ENCODE measurements at places on chromosomes 16 and 17.

GRCh38 chr17:27622986-27623385, 8.0 kb upstream of the LGALS9 start:
- DNase-seq = no peak

DNA sequence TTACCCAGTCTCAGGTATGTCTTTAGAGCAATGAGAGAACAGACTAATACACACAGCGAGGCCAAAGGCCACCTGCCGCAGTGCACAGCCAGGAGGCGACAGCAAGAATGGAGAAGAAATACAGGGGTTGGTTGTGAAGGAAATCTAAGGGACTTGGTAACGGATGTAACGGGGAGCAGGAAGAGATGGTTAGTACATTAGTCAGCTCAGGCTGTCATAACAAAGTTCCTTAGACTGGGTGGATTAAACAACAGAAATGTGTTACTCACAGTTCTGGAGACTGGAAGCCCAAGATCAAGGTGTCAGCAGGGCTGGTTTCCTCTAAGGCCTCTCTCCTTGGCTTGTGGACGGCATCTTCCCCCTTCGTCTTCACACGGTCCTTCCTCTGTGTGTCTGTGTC, 47.1 kb downstream of the TVP23C start:
- no peak for DNase-seq

DNA sequence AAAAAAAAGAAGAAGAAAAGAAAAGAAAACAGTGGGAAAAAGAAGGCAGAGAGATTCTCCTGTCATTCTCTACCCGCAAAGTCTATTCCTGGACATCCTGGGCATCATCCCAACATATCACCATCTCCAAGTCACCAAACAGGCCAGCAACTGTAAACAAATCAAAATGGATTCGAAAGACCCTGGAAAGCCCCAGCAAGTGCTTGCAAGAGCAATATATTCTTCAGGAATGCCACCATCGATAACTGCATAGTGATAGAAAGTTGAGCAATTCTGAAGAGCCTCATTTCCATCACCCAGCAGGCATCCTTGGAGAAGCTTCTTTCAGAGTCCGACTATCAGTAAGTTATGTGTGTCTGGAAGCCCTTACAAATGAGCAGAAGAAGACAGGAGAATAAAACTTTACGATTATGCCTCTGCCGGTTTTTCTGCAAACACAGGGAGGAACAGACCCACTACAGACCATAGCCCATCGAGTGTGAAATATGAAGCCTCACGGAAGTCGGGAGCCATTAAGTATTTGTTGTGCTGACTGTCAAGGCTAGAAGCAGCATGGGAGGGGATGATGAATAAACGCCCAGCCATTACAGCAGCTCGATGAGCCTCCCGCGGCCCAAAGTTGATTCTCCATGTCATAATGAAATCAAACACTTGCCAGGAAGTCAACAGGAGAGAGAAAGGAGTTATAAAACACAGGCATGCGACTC, 64.5 kb upstream of the SEC14L1 start:
- DNase-seq = no peak

GRCh38 chr16:5027575-5028235, 6.0 kb downstream of the NAGPA start:
- DNase-seq = no peak

GRCh38 chr17:82743344-82744219, 8.2 kb downstream of the FN3K start:
- no peak for DNase-seq

GRCh38 chr17:47997586-47997985, 26.7 kb downstream of the CDK5RAP3 start:
- no peak for DNase-seq

GRCh38 chr17:27457731-27458523, 1.7 kb downstream of the KSR1 start:
- no peak for DNase-seq

- no peak for DNase-seq
Measured at GRCh38 chr16:50400967-50401348, 32.2 kb upstream of the BRD7 start.

DNA sequence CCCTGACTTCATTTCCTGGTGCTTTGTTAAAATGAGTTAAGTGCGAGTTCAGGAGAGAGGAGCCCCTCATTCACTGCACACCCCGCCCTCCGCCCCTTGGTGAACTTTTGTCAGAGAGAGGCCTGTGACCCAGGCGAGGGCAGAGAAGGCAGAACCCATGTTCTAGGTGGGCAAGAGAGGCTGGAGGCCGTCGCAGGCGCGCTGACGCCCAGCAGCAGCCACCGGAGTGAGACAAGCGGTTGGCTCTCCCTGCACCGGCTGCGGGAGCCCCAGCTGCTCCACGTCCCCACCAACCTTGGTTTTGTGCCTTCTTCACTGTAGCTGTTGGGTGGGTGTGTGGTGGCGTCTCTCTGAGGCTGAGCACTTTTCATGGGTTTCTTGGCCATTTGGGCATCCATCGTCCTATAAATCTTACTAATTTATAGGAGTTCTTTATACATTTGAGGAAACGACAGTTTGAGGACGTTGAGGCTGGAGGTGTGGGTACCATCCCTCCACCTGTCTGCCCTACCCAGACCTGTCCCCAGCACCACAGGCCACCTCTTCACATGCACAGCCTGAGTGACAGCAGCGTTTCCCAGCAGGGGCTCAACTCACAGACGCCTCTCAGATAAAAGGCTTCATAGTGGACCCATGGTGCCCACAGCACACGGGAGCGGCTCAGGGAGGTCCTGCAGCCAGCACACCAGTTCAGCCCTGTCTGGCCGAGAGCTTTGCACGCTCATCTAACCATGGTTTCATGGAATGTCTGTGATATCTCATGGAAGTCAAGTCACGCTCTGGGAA, 45.2 kb upstream of the CBFA2T3 start:
- DNase-seq = no peak

- DNase-seq = no peak
Measured at GRCh38 chr17:58564971-58565370, 50.5 kb upstream of the MTMR4 start.

DNA sequence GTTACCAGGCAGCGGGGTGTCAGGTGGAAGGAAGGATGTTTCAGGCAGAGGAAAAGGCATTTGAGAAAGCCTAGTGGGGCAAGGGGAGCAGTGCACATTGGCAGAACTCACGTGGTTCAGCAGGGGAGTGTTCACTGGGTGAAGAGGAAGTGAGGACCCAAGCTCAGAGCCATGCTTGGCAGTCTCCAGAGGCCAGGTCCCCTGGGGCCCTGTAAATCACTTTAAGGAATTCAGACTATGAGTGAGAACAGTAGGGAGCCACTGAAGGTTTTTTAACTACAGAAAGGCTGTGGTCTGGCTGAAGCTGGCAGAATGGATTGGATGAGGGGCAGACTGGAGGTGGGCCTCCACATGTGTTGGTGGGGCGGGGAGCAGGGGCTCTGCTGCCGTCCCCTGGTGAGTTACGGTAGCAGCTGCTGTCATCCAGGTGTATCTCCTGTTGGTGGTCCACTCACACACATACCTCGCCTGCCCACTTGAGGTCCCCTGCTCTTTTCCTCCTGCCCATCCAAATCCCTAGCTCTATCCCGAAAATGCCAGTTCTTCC, 5.1 kb downstream of the CLEC16A start:
- DNase-seq = peak; percentile 51

DNA sequence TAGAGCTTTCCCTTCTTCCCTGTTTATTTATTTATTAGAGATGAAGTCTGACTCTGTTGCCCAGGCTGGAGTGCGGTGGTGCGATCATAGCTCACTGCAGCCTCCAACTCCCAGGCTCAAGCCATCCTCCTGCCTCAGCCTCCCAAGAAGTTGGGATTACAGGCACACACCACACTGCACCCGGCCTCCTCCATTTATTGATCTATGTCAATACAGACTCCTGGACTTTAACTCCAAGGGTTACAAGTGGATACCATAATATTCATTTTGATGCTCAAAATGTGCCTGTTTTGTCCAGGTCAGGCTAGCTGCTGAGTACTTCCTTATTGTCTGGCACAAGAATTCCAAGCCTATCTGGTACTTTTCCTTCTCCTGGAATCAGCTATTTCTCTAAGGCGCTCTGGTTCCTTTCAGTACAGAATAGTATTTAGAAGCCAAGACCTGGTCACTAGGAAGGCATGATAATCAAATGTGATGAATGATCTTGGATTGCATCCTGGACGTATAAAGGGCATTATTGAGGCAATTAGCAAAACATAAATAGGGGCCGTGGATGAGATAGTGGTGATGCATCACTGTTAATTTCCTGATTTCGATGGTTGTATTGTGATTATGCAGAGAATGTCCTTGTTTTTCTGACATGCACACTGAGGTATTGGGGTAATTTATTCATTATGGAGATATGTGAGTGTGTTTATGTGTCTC, 21.7 kb downstream of the IL4R start:
- DNase-seq = no peak

DNA sequence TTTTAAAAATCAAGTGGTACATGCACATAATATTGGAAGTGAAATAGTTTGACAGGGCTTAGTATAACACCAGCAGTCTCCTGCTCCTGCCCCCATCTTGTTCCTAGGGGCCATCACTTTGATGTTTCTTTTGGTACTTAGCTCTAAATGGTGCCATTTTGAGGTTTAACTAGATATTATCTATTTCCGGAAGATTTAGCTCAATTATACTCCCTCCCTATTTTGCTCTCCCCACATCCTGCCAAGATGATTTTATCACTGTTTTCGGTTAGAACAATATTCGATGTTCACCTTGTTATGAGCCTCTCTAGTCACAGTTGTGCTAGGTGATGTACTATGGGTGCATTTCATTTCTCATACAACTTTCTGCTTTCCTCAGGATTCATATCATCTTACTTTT, 20.0 kb upstream of the SLC35G3 start:
- DNase-seq = peak; percentile 85

DNA sequence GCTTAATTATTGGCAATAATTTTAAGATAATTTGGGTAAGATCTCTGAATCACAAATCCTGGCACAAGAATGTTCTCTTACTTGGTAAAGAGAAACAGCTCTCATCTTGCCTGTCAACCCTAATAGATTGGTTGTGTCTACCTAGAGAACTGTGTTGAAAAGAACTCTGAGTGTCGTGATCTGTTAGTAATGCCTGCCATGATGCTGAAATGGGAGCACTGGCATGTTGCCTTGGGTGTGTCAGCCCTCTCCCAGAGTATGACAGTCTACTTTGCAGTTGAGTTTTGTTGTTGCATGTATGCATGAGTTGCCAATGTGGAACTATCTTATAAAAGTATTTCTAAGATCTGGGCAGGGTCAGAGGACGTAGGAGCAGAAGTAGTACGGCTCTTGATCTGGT, 221.4 kb downstream of the MAF start:
- DNase-seq = no peak

- DNase-seq = no peak
Measured at GRCh38 chr16:25403852-25404251, 146.2 kb upstream of the ZKSCAN2 start.

GRCh38 chr16:84916178-84916577, 95.2 kb downstream of the ZDHHC7 start:
- no peak for DNase-seq

DNA sequence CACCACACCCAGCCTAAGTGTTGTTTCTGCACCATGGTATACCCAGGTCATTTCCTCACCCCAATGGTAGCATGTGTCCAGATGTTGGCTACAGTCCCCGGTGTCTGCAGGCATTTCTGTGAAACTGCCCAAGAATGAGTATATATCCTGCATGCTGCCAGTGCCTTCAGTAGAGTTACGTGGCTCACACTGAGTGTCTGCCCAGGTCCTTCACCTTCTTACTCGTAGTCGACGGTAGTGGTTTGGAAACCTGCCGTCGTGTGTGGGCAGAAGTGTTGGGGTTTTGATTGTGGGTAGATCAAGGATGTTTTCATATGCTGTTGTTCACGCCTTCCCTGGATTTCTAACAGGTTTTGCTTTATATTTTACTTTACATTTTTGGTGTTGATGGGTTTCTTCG, 16.8 kb downstream of the TCF25 start:
- no peak for DNase-seq

DNA sequence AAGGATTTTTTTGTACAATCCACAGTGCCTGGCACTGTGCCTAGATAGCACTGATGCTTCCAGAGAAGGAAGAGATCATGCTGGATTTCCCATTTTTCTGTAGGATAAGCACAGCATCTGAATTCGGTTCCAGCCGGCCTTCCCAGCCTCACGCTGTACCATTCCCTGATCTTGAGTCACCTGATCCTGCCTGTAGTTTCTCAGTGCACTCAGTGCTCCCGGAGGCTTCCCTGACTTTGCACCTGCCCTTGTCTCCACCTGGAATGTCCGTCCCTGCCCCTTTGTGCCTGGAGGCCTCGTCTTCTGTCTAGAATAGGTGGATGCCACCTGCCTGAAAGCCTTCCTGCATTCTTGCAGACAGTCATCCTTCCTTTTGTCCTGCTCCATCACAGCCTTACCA, 179.9 kb downstream of the CCDC182 start:
- no peak for DNase-seq

GRCh38 chr17:27670791-27671590, 40.0 kb downstream of the LGALS9 start:
- DNase-seq = no peak
